GM12864 (cell line): ENCODE measurements at places on chromosomes 11 and 22.

DNA sequence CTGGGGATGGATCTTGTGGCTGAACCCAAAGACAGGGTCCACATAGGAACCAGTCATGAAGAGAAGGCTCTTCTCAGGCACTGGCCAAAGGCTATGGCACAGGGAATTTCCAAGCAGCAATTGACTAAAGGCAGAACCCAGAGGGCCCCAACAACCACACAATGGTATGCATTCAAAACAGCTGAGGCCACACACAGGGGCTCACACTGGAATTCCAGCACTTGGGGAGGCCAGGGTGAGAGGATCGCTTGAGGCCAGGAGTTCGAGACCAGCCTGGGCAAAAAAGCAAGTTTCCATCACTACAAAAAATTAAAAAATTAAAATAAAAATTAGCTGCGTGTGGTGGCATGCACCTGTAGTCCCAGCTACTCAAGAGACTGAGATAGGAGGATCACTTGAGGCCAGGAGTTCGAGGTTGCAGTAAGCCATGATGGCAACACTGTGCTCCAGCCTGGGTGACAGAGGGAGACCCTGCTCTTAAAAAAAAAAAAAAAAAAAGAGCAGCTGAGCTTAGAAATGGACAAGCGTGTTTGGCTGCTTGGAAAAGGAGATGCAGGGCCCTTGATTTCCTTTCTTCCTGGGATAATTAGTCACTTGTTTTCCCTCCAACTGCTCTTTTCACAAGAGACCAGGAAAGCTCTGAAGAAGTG lies 44.6 kb downstream of the MYH9 start:
- DNase-seq: no peak

DNA sequence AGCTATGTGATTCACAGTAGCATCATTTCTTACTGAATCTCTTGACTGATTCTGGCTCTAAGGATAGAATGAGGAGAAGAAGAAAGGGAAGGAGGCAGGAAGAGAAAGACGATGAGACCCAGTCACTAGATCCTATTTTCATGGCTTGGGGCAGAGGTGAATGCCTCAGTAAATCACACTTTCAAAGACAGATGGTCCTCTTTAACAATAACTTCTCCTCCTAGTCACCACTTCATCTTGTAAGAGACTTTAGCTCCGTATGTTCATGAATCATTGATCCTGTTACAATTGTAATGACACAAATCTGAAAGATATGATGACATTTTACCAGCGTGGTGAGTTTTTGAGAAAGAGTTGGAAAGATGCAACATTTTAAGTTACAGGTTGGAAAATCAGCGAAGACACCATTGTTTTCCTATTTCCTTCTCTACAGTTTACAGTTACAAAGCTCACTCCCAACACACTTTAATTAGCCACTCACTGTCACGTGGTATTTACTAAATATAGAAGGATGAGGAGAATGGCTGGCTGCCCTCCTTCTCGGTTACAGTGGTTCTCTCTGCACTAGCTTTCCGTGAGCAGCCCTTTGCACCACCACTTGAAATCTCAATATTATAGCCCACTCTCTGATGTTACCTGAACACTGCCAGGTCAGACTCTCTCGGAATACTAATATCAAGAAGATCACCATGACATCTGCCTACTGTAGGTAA lies 205.8 kb downstream of the CADM1 start:
- no peak for DNase-seq

- no peak for DNase-seq
Observed at GRCh38 chr11:1167256-1167655, 9.5 kb downstream of the MUC5AC start.

DNA sequence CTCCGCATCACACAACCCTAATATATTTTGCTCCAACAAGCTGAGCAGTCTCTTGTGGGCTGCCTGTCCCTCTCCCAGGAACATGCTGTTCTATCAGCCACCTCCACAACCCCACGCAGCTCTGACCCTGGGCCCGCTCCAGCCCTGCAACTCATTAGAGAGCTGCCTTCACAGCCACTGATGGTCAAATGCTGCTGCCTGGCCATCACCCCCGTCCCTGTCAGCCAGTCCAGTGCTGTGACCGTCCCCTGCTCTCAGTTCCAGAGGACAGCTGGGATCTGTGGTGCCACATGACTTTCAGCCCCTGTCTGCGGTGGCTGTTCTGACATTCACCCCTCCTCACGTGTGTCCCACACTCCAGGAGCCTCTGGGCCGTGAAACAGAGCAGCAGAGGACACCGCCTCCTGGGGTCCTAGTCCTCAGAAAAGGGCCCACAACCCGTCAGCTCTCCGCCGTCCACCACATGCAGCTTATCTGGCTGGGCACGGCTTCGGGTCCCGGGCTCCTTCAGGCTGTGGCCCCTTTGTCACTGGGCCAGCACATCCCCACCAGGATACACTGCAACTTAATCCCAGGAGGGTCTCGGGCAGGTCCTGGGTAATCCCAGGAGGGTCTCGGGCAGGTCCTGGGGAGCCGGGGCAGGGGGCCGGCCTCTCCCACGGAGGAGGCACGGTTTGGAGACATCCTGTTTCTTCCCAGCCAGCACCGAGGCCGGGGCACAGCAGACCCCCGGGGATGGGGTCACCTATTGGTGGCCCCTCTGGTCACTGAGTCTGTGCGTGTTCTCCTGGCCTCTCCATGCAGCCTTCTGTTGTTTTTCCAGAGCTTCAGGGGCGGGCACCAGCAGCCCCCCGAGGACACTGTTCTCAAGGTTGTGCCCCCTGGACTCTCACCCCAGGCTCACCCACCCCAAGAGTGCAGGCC lies 15.1 kb downstream of the CRELD2 start:
- no peak for DNase-seq

- DNase-seq: no peak
Observed at GRCh38 chr11:125942771-125943428, 2.9 kb upstream of the VSIG10L2 start.

DNA sequence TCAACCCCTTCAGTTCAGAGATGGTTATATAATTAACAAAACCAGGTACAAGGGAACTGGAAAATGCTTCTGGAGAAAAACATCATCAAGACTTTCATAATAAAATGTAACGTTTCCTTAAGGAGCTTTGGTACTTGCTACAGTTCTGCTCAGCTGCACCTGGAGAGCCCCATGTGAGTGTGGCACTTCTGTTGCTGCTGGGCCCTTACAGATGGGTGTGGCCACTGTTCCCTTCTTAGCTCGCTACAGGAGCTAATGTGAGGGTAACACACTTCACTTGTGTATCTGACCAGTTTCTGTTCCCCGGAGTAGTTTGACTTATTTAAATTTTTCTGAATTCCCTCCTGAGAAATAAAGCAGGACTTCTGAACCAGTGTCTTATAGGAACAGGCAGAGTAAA lies 4.0 kb downstream of the POU2AF3 start:
- no peak for DNase-seq

GRCh38 chr11:74182635-74183034 lies 11.5 kb downstream of the PPME1 start:
- DNase-seq: no peak

DNA sequence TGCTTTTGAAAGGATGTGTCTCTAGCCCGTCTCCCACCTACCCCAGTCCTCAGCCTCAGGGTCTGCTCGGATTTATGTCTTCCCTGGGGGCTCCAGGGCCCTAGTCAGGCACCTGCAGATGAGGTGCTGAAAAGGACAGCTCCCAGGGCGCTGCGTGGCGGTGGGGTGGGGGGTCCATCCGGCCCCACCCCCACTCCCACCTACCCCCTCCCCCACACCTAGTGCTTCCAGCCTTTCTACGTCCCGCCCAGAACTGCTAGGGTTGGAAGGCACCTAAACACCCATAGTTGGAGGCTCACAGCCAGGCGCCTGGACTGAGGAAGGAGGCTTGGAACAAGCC lies 1.4 kb upstream of the ROBO3 start:
- DNase-seq: no peak

GRCh38 chr11:117002639-117003299 lies 95.5 kb downstream of the SIK3 start:
- no peak for DNase-seq

GRCh38 chr22:37326726-37327125 lies 44.4 kb downstream of the CYTH4 start:
- DNase-seq: no peak

DNA sequence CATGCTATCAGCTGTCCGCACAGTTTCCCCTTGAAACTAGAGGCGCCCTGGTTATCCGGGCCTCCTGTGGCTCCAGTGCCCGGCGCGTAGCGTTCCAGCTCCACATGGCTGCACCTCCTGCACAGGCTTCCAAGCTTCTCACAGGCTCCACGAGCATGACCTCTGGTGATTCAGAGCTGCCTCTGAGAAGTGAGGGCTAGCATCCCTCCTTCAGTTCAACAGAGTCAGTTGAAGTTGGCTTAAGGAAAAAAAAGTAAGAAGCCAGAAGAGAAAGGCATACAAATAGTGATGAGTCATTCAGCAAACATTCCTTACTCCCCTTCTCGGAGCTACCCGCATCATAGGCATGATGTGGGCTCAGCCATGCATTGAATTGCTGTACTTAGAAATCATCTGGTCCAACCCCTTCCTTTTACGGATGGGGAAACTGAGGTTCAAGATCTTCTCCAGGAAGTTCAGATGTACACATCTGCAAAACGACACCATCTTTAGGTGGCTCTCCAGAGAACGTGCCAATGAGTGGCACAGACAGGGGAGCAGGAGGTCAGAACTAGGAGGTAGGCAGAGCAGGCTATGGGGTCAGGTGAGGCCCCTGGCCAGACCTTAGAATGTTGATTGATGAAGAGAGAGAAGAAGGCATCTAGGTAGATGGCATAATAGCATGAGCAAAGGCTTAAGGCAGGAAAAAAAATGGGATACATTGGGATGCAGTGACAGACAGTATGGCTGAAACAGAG lies 216.3 kb upstream of the TBCEL start:
- no peak for DNase-seq

DNA sequence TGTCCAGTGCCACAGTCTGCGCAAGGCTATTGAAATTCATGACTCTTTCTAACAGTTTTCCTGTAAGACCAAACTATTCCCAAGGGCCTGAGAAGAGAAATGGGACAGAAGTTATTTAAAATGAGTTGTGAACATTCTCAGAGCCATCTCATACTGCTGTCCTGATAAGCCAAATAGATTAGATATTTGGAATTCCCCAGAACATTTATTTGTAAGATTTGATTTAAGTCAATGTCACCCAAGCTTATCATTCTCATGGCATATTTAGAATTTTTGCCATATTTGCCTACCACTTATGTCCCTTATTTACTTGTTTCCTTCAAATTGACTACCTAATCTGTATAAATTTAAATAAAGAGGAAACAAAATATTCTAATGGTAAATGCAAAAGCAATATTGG lies 82.4 kb downstream of the NAV2 start:
- DNase-seq: no peak

DNA sequence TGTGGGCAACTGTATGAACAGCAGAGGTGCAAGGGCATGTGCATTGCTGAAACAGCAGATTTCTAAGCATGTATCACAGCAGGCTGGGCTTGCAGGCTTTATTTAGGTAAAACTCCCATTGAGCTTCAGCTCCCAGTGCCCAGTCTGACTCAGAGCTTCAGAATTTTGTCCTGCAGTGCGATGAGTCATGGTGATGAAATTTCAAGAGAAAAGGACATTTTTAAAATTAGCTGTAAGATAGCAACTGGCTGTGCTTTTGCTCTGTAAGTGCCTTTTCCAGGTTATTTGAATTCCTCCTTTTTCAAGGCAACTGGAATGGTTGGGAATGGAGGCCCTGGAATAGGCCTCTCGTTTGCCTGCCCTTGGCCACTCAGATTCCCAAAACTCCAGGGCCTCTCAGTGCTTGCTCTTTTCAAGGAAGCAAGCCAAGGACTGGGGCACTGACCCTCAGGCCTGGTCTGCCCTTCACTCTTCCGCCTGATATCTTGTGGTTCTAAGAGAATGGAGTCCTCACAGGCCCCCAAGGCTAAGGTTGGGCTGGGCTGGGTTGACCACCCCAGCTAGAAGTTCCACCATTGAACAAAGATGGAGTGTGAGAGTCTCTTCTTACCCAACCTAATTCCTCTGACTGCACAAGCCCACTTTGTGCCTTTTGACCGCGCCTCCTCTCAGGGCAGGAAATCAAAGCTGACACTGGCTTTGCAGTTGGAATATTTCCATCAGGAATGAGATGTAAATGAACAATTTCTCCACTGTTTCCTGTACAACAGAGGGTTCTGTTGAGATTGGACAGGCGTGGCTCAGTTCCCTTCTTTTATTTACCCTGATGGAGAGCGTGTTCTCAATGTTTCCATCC lies 59.5 kb upstream of the PRSS23 start:
- DNase-seq: no peak

DNA sequence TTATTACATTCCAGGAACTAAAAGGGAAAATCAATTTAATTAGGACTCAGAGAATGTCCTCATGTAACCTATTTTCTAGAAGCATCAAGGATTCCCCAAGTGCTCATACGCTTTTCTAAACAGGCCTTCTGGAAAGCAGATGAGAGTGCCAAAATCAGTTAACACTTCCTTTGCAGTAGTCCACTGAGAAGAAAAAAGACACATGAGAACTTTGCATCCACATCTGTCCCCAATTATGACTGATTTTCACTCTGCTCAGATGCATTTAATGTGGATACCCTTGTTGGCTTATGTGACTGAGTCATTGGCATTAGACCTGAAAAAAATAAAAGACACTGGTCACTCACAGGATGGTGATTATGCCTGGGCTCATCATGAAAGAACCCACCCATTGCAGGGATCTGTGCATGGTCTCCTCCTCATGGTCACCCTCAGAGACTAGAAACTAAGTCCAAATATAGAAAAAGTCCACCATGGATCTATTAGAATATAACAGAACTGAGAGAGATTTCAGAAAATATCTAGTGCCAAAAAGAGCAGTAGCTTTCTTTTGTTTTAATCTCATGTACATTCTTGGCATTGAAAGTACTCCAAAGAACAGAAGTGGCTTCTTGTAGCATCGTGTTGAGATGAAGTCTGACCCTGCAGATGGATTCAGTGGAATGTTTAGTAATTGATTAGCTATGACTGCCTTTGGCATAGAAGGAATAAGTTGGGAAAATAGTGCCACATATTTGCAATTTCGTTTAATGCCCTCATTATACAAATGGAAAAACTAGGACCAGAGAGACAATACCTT lies 48.8 kb upstream of the FIBIN start:
- DNase-seq: no peak

DNA sequence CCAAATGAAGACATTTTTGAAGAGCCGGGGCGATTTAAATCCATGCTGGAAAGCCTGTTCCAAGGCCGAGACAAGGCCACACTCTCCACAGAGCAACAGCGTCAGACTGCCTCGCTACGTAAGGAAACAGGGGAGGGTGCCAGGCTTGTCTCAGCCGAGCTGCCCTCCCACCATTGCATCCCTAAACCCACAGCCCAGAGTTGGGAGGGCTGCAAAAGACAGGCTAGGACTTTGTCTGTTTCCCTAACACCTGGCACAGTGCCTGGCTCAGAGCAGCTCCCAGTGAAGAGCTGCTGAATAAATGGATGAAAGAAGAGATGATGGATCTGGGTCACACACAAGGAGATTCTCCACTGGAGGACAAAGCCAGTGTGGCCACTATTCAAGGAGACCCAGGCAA lies 51.3 kb upstream of the SCUBE2 start:
- no peak for DNase-seq

GRCh38 chr22:36687516-36687915 lies 16.0 kb downstream of the CACNG2 start:
- DNase-seq: no peak
